NCI-H526 treated with DMSO at 0.1 percent for 48 hours (cell line): ENCODE measurements at places on chromosomes 5 and 9.

GRCh38 chr9:19998823-19999455 is 210.1 kb upstream of the SLC24A2 start:
- DNase-seq = no peak

DNA sequence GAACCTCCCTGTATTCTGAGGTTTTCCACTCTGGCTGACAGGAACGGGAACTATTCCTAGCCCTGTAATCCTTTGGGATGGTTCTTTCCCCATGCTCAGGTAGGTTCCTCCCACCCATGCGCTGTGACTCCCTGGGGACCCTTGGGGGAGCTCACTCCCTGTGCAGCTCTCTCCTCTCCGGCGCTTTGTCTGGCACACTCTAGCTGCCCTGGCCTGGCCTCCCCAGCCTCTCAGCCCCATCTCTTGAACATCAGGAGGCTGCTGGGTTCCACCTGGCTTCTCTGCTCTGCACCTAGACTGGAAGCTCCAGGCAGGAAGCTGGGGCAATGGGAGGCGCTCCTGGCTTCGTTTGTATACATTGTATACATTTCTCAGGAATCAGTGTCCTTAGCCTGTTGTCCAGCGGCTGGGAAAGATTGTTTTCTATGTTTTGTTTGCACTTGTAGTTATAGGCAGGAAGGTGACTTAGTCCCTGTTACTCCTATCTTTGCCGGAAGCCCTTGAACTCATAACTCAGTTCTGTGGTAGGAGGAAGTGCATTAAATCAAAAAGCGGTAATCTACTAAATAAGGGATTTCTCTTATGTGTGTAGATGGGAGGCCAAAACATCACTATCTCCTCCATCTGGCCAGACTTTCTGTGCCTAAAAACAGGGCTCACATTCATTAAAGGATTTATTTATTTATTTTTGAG is 20.4 kb downstream of the SLC25A25 start:
- DNase-seq = no peak

- no peak for DNase-seq
Measured at GRCh38 chr5:60178101-60178500, 284.6 kb upstream of the PDE4D start.

- no peak for DNase-seq
Measured at GRCh38 chr9:4504250-4504649, 14.0 kb downstream of the SLC1A1 start.

- DNase-seq = no peak
Measured at GRCh38 chr5:55324006-55324405, 16.2 kb downstream of the MTREX start.

DNA sequence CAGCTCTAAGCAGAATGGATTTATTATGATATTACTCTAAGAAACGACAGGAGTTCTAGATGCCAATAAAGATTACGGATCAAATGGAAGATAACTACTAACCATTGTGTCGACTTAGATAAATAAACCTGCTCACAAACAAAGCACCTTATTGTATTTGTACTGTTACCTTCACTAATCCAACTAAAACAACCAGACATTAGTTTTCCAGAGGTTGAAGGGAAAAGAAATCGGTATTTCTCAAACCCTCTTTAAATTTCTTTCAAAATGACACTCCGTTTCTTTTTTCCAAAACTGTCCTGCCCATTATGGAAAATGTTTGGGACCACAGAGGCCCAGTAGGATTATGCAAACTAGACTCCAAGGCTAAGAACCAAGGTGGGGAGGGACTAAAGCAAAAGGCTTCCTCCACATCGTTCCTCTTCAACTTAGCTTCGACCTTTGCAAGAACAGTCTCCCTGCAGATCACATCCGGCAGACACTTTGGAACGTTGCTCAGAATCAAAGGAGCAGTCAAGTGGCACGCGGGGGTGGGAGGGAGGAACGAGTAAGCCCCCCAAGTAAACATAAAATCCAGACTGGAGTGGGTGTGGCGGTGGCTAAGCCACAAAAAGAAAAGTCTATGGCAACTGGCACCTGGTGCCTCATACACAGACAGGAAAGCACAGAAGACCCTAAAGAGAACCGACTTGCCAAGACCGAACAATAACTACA is 2.7 kb downstream of the MLLT3 start:
- DNase-seq = peak; percentile 88

DNA sequence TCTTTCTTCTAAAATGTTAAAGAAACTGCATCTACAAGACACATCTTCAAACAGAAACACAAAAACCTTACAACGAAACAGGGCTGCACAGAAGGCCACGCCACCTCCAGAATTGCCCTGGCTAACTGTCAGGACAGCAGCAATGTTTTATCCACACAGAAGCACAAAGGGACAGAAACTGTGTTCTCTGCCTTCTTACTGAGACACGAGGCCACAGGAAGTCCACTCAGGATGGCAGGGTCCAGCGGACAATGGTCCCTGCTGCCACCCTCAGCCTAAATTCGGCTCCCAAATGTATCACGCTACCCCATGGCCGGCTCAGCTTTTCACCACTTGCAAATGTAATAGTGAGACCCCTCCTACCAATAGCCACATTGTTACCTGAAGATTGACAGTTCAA is 159.8 kb upstream of the PHYKPL start:
- no peak for DNase-seq

- DNase-seq = no peak
Measured at GRCh38 chr5:136094913-136095641, 37.6 kb upstream of the SMAD5 start.

- no peak for DNase-seq
Measured at GRCh38 chr5:61299261-61299681, 32.8 kb upstream of the ZSWIM6 start.

DNA sequence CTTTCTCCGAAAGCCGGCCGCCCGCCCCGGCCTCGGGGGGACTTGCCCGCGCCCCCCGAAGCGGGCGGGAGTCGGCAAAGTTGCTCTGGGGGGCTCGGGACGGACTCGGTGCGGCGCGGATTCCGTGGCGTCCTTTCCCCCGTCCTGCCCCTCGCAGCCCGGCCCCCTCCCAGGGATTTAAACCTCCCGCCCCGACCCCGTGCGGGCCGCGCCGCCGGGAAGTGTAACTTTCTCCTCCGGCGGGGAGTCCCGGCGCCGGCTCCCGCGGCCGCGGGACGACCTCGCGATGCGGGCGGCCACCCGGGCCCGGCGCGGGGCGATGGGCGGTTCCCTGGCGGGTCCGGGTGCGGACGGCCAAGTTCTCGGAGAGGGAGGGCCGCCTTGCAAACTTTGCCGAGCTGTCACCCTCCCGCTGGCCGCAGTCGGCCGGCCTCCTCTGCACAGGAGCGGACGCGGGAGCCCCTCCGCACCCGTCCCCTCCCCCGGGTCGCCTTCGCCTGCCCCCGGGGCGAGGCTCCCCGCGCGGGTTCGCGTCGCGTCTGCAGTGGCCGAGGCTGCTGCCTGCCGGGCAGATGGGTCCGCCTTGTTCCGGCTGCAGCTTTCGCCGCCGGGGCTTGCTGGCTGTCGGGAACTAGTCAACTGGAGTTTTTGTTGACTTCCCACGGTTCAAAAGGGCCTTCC is 732 bp downstream of the PBX3 start:
- DNase-seq = no peak

DNA sequence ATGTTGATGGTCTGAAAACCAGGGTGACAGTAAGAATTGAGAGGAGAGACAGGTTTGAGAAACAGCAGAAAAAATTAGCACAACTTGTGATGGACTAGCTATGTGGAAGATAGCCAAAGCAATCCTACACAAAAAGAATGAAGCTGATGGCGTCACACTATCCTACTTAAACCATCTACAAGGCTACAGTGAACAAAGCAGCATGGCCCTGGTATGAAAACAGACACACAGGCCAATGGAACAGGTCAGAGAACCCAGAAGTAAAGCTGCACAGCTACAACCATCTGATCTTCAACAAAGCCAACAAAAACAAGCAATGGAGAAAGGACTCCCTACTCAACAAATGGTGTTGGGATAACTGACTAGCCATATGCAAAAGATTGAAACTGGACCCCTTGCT is 7.5 kb upstream of the UBE2R2 start:
- no peak for DNase-seq

GRCh38 chr9:34124926-34125325 is 1.6 kb downstream of the DCAF12 start:
- DNase-seq = no peak

GRCh38 chr9:112078432-112078831 is 96.7 kb downstream of the SUSD1 start:
- no peak for DNase-seq
